ENCODE measurements at places on chromosomes 2 and 18.

DNA sequence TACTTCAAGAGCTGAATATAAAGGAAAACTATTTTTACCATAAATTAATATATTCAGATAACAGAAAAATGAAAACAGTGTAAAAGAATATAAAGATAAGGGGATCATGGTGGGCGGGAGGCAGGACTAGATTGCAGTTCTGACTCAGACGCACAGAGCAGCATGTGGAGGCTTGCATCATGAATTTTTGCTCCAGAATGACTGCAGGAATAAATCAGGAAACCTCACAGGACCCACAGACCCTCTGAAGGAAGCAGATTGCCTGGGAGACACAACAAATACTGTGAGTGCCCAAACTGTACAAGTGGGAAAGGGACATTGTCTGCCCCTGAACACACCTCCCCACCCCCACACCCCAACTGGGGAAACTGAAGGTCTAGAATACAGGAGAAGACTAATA lies 19.2 kb upstream of the SIGLEC15 start:
- no peak for DNase-seq

DNA sequence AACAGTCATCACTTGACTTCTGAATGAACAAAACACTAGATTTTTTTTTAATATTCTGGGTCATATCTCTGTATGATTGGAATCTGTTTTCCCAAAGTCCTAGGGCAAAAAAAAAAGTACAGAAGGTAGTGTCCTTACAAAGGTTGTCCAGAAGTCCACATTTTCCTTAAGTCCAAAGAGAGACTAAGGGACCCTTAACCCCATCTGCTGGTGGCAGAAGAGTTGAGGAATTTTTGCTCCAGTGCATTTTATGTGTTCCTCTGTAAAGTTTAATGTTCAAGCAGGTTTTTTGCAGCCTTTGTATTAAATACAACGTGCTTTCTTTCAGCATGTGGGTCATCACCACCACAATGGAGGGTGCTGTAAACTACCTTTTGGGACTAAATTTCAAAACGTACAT lies 215.9 kb downstream of the SP3 start:
- DNase-seq: no peak

DNA sequence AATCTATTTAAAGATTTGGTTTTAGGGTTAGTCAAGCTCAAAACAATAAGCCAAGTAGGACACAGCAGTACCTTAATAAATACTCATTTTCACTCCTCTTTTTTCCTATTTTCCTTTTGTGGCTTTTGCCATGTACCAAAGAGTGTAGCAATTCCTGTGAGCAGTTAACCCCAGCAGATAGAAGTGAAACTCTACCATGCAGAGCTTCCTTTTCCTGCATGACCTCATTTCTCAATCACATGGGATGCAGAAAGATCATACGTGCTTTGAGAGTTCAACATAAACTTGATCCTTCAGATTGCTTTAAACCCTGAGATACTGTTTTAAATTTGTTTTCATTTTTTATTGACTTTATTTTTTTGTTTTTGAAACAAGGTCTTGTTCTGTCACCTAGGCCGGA lies 99.1 kb upstream of the ARHGAP15 start:
- peak; percentile 30 for DNase-seq

- peak; percentile 27 for DNase-seq
These were observed 128.4 kb upstream of the CBLN2 start for GRCh38 chr18:72672364-72673184.

DNA sequence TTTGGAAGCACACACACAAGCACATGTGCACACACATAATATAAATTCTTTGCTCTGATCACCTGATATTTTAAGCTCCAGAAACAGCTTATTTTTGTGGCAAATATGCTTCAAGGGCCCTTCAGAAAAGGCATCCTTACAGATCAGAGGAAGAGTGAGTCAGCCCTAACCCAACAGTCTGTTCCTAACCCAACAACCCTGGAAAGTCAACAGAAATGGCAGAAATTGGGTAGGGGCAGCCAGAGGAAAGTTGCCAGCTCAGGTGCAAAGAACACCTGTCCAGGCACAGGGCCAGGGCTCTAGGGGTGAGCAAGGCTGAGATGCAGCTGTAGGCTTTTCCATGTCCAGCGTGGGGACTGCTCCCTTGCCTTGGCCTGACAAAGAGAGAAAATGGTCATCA lies 6.4 kb upstream of the NCKAP5 start:
- no peak for DNase-seq

GRCh38 chr2:25700221-25700660 lies 26.9 kb upstream of the DTNB start:
- DNase-seq: peak; percentile 36

- DNase-seq: no peak
These were observed 11.9 kb downstream of the GAL3ST2 start for GRCh38 chr2:241788572-241788971.

DNA sequence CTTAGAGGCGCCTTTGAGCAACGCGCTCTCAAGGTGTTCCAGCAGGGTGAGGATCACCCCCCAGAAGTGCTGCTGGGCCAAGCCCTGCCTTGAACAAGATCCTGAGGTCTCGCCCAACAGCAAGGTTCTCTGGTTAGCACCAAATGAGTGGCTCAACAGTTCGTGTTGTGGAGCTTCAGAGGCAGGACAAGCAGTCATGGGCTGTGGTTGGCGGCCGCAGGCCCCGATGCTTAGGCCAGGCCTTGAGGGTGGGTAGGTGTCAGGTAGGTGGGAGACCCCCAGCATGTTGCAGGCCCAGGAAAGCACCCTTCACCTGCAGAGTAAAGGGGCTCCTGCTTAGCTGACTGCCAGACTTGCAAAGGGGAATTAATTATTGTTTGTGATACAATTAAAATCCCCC lies 70.2 kb upstream of the FOSL2 start:
- no peak for DNase-seq

GRCh38 chr2:40511661-40512213 lies 59.8 kb upstream of the SLC8A1 start:
- no peak for DNase-seq

DNA sequence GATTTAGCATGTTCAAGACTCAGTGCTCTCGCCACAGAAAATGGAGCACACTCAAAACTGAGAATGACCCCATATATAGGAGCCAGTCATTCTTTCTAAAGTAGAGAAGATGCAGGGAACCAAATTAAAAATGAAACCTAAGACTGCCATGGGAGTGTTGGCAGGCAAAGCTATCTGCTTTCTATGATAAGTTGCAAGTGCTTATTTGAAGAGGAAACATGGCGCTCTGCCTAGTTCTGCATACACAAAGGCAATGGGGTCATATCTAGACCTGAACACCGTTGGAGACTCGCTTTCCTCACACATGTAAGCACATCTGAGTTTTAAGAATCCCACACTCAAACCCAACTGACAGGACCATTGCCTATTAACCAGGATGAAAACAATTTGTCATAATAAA lies 292.5 kb downstream of the ALK start:
- DNase-seq: no peak

DNA sequence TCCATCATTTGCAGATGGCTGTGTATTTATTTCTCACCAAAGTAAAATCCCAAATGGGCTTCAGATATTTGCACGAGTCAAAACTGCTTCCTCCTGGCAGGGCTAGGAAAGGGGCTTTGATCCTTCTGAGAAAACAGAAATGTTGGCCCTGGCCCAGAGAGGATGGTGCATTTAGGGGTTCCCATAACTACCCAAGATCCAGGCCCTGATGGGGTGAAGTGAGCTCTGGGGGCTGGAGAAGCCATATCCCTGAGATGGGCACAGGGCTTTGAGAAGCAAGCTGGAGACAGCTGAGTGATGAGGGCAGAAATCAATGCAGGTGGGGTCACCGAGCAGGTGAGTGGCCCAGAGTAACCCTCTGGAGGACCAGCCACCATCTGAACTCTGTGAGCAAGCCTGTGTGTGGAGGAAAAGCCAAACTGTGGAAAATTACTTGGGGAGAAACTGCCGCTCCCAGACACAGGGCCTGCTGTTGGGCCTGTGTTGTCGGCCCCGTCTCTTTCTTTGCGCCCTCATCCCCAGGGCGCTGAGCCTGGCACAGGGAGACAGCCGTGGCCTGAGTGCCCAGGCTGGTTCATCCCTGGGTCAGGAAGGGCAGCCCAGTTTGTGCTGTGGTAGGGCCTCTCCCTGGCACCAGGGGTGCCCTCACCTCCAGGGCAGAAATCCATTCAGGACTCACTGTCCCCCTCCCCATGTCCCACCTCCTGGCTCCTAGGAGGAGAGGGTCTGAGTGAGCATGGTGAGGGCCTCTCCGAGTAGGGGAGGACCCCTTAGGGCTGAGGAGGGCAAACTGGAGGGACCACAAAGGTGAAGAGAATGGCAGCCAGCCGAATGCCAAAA lies 167.8 kb upstream of the HAAO start:
- DNase-seq: no peak

DNA sequence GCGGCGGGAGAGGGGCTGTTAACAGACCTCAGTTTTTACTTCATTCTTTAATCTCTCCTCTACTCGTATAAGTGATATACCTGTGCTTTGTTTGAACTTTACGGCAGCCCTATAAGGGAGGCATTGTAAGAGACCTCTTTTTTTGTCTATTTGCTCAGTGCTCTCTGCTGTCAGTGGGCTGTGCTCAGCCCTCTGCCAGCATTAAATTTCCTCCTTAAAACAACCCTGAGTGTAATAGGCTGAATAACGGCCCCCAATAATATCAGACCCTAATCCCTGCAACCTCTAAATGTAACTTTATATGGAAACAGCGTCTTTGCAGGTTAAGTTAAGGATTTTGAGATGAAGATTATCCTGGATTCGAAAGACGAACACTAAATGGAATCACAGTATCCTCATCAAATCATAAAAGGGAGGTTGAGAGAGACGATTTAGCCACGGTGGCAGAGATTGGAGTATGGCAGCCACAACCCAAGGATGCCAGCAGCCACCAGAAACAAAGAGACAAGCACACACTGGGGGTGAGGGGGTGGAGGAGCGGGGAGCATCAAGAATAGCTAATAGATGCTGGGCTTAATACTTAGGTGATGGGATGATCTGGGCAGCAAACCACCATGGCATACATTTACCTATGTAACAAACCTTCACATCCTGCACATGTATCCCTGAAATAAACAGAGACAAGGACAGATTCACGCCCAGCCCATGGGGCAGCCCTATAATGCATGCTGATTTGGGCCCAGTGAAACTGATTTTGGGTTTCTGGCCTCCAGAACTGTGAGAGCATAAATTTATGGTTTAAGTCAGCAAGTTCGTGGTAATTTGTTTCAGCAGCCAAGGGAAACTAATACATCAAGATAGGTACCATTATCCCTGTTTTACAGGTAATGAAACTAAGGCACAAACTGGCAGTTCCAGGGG lies 894 bp upstream of the FARSB start:
- peak; percentile 14 for DNase-seq

- DNase-seq: peak; percentile 19
These were observed 52.9 kb downstream of the NR4A2 start for GRCh38 chr2:156279446-156280150.

Data from Ammon's horn (tissue), 1 donor.